ENCODE measurements at places on chromosomes 5 and 9. TPM values are rescaled to one million over a fixed set of nuclear protein-coding genes. Genes with fewer than 3 reads are reported as not detected.

DNA sequence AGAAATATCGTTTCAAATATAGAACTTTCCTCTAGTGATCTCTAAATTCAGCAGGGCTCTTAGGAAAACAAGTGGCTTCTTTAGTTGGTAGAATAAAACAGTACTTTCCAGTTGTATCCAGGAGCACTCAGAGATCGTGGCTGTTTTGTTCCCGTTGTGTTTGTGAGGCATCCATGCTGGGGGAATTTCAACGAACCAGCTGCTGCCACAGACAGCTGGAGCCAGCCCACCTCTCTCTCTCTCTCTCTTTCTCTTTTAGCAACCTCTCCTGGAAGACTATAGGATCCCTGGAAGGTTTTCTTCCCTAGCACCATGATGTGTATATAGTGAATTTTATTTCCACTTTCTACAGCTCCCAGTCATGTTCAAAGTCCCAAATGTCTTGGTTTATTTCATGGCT is 1116.0 kb upstream of the SEMA6A start:
- peak; percentile 51 for DNase-seq

GRCh38 chr5:144276034-144276822 is 105.6 kb downstream of the KCTD16 start:
- DNase-seq = peak; percentile 31

GRCh38 chr5:14745753-14746152 is 81.2 kb downstream of the OTULIN start:
- no peak for DNase-seq

DNA sequence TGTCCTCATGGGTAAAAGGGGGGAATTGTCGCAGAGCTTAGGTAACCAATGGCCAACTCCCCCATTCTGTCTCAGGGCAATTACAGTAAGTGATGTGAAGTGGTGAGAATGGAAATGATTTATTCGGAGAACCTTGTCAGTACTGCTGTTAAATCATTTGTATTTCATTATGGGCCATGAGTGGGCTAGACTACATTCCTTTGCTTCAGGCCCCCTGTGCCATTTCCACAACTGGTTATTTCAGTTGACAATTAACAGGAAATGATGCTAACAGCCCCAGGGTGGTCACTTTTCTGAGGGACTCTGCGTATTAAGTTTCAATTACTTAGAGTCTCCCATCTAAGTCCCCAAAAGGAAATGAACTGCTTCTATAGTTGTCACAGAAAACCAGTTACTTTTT is 653.7 kb downstream of the CCDC171 start:
- DNase-seq = no peak

DNA sequence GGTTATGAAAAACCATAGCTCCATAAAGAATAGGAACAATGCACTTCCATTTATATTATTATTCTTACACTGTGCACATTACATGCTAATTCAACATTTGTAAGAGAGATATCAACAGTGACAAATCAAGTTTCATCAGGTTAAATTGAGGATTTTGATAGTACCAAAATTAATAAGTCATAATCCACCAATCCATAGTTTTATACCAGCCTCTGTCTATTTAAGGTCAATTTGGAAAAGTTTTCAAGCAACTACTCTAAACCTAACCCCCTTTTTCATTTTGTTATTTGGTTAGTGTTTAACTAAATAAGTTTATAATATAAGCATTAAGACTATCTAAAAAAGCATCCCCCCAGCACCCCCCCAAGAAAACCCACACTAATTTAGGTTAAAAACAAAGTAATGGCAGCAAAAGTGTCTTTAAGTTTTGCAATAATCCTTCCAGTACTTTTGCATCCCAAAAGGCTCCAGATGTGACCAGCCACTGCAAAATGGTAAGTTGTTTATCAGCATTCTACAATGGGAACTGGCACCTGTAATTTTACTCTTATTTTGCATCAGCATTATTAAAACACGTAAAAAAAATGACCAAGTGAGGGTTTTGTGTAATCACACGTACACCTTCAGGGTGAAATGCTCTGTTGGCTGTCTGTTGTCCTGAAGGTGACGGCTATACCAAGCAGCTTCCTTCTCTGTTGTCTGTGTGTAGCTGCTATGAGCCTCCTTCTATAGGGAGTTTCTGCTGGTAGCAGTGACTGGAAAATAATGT is 36.8 kb upstream of the SSBP2 start:
- peak; percentile 87 for DNase-seq

DNA sequence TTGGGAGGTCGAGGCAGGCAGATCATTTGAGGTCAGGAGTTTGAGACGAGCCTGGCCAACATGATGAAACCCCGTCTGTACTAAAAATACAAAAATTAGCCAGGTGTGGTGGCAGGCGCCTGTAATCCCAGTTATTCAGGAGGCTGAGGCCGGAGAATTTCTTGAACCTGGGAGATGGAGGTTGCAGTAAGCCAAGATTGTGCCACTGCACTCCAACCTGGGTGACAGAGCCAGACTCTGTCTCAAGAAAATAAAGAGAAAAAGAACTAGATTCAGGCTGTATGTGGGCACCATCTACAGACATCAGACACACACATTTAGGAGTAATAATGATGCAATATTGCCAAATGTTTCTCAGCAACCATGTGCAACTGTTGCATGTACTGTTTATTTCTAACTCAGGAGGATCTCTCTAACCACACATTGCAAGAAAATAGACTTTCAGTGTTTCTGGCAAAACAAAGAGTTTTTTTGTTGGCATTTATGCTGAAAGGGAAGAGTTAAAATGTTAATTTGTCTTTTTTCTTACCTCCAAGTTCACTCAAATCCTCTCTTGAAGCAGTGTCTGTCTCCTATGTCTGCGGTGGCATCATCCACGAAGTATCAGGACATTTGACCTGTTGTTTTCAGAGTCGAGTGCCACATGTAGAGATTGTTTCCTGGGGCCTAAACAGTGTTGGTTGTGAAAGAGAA is 5.1 kb upstream of the ORM1 start:
- DNase-seq = peak; percentile 38

GRCh38 chr9:122846371-122846940 is 18.1 kb upstream of the PDCL start:
- no peak for DNase-seq

- peak; percentile 95 for DNase-seq
These were observed 12.2 kb downstream of the CXXC5 start for GRCh38 chr5:139660105-139660922.

GRCh38 chr5:156121882-156122281 is 205.1 kb upstream of the SGCD start:
- no peak for DNase-seq

DNA sequence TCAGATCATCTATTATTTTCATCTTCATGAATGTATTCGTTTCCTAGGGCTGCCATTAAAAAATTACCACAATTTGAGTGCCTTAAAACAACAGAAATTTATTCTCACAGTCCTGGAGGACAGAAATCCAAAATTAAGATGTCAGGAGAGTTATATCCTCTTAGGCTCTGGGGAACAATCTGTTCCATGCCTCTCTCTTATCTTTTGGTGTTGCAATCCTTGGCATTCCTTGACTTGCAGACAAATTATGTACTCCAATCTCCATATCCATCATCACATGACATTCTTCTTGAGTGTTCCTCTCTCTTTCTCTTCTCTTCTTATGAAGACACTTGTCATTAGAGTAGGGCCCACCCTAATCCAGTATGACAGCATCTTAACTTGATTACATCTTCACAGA is 339.4 kb downstream of the EFNA5 start:
- DNase-seq = no peak

DNA sequence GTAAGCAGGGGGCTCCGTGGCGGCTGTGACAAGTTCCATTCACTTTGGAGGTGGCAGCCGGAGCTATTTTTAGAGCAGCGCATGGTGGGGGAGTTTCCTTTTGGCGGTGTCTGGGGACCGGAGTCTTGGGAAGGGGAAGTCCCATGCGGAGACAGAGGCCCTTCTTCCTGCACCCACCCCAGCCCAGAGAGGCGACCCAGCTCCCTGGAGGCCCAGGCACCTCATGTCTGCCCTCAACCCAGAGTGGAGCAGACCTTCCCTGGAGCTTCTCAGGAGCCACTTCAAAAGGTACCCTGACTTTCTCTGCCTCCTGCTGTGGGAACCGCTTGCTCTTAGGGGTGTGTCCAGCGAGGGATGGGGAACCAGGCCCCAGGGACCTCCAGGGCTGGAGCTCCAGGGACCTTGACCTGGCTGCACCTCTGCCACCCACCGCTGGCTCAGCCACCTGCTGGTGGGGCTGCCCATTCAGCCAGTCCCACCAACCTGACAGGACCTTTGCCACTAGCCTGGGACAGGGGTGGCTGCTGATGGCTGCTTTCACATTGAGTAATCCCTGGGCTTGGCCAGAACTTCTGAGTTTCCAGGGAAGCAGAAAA is 34.1 kb downstream of the NEK6 start:
- no peak for DNase-seq

DNA sequence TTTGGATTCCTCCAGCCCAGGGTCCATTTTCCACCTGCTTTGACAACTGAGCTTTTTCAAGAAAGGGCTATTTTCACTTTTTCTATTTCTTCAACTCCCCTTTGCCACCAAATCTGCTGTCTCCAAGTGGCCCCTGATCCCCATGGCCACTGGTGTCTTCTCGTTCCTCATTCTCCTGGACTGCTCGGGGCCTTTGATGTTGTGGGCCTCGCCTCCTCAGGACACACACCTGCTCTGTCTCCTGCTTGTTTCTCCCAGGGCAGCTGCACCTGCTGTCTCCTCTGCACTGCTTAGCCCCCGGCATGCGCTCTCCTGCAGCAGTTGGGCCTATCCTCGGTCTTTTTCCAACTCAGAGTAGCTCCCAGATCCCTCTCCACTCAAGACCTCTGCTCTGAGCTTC is 16.3 kb upstream of the NANS start:
- DNase-seq = no peak

GRCh38 chr5:112492291-112492690 is 73.2 kb upstream of the EPB41L4A start:
- peak; percentile 63 for DNase-seq

DNA sequence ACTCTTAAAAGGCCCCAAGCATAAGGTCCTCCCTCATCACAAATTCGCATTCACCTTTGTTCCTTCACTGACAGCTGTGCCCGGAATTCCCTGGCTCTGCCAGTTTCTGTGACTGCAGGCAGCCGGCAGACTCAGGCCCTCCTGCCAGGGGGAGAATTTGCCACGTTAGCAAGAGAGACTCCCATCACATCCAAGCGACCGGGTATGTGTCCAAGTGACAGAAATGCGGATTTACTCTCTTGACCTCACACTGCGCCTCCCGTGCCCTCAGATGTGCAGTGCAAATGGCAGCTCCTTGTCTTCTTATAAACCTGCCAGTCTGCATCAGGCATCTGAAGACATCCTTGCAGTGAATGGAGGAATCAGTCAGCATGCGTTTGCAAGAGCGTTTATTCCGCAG is 187.1 kb upstream of the WWC1 start:
- DNase-seq = no peak

DNA sequence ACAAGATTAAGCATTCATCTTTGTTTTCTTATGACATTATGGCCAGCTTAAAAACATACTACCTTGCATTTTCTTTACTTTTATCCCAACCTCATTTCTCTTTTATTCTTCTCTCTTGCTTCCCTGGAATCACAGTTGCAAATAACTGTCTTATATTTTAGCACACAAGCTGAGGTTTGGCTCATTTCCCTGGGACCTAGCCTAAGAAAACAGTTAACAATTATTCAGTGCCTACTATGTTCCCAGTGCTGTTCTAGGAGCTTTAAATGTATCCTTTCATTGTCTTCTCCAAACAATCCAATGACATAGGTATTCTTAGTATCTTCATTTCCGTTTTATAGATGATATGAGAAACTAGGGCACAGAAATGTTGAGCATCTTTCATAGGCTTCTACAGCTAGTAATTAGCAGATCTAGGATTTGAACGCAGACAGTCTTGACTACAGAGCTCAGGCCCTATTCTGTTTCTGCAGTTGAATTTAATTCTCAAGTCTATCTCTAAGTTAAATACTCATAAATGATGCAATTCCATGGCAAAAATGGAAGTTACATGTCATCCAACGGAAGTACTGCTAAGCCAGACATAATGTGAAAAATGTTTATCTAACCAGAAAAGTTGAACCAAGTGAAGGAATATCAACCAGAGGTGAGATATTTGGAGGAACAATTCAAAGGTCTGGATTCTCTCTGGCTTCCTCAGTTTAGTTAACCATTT is 52.3 kb upstream of the MTAP start:
- peak; percentile 29 for DNase-seq

GRCh38 chr5:87097664-87098063 is 170.0 kb upstream of the RASA1 start:
- no peak for DNase-seq

GRCh38 chr9:37876376-37876775 is 27.6 kb downstream of the SLC25A51 start:
- no peak for DNase-seq

GRCh38 chr5:179755022-179755421 is 22.4 kb downstream of the MAML1 start:
- DNase-seq = no peak

DNA sequence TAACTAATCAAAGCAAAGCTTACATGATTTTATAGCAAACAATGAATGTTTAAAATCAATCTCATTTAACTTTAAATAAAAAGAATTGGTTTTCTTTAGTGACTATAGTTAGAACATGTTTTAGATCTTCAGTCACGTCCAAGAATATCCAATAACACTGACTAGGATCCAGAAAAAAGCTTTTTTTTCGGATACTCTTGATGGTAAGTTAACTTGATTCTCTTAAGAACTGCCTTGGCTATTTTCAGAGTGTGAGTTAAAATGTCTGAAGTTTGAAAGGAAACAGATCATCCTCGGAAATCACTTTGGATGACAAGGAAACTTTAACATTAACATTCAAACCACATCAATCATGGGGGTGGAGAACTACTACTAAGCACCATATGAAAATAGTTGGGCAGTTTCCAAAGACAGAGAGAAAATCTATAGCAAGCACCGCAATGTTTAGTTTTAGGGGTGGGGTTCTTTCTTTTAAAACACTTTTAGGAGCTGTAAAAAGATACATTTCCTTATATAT is 83.7 kb upstream of the SLC27A6 start:
- DNase-seq = no peak

TRIM23 gene
- total RNA-seq = 17.4 TPM

GDNF gene
- total RNA-seq = 0.40 TPM

RASGRF2 gene
- under 0.01 TPM for total RNA-seq

FOXD4L5 gene
- total RNA-seq = 0.06 TPM

SLC6A3 gene
- not detected for total RNA-seq

SV2C gene
- total RNA-seq = not detected

TRIM36 gene
- total RNA-seq = 5.4 TPM

CD274 gene
- total RNA-seq = 5.5 TPM

ITK gene
- not detected for total RNA-seq

Data from LHCN-M2 (cell line).